ENCODE measurements at places on chromosomes 5 and 9. TPM values are rescaled to one million over a fixed set of nuclear protein-coding genes. Genes with fewer than 3 reads are reported as not detected.
A peak's percentile ranks its signal among the peaks of the same experiment; 100 is the strongest.

DNA sequence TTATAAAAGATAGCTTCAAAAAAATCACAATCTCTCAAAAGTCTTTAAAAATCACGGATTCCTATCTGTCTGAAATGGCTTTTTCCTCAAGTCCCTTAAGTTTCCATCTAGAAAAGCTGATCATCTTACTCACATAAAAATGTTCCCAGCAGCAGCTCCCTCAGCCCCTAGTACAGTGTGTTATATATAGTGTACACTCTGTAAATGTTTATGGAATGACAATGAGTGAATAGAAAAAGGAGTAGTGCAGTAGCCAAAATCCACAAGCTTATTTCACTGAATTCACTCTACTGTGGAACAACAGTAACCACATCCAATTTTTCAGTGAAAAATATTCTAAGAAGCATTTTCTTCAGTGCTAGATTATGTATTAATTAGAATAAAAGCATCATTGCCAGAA, 609.4 kb downstream of the DTWD2 start:
- DNase-seq = no peak

DNA sequence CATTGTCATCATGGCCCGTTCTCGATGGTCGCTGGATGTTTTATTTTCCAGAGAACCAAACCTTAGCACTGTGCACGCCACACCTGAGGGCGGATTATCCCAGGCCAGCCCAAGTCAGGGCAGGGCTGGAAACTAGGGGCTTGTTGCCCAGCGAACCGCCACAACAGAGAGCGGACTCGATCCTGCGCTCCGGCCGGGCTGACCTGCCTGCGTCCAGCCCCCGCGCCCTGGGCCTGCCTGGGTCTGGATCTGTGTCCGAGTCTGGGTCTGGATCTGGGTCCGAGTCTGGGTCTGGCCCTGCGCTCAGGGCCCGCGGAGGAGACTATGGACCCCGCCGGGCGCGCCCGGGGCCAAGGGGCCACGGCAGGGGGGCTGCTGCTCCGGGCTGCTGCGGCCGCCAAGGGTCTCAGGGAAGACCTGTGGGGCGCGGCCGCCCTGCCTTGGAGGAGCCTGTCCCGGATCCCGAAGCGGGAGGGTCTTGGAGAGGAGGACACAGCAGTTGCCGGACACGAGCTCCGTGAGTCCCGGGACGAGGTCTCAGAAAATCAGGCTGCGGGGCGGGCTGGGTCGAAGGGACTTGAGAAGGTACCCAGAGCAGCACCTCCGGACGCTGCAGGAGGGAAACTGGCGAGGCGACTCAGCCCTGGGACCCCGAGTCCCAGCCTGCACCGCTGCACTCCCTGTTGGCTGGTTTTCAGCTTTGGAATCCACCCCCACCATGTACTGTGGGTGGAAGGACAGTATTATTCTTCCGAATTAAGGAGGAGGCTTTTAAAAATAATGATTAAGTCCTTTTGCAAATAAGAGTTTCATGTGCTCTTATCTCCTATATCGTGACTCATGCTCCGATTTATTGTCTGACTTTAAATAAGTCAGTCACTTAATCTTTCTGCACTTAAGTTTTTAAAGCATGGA, at the start of gene ANKDD1B:
Gene ANKDD1B, plus strand, starts transcription at position 143 of the 915 bp plus-strand sequence. Its CDS starts 182 bp downstream, at position 325.
- no peak for DNase-seq

- peak; percentile 90 for DNase-seq
These were observed 1448.9 kb upstream of the CDH6 start for GRCh38 chr5:29744618-29745017.

Gene SNCB
- 0.26 TPM for total RNA-seq

DNA sequence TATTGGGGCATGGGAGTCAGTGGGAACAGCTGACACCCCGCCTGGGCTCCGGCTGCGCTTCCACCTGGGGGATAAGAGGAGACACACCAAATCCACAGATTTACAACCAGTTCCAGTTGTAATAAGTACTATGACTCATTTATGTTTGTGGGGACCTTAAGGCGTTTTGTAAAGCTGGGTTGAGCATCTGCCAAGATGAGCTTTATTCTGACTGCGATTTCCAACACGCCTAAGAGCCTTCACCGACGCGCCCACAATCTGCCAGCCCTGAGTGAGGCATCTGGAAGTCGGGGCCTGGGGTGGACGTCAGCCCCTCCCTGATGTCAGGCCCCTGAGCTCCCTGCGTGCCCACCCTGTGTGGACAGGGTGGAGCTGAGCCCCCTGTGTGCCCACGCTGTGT, 14.3 kb upstream of the LHX3 start:
- no peak for DNase-seq

DNA sequence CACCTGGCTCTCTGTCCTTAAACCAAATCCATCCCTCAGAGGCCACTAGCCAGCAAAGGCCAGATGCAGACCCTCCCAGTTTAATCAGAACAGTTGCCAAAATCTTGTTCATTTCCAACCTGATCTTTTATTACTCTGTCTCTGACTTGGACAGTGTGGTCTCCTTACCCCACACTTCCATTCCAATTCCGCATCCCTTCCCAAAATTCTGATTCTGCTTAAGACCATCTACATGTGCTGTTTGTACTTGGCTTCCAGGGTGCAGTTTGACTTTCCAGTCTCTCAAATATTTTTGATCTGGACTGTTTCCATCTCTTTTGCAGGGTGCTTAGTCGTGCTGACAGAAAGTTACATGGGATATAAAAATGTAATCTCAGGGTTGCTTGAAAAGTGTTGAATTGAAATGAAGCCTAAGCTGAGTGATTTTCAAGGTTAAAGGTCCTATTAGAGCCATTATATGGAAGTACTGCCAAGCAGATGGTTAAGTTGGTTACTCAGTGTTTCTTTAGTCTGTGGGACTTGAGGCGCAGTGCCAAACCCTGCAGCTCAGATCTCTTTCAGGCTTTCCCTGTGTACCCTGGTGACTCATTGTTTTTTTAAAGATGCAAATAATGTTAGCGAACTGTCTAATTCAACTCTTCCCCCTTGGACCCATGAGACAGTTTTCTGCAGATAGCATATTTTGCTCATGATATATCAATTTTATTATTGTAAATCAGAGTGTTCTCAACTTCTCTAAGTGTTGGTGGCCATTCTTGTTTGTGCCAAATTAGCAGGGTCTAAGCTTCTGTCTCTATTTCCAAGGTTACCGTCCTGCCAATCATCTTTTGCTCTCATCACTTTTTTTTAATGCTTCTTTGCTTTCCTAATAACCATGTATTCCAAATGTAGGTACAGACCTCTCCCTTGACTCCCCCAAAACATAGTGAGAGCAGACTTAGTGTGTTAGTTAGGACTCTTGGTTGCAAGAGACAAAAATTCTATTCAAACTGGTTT, 18.2 kb upstream of the DCP2 start:
- peak; percentile 17 for DNase-seq

GRCh38 chr5:144742361-144742760, 571.7 kb downstream of the KCTD16 start:
- DNase-seq = no peak

GRCh38 chr5:82176115-82176814, 101.9 kb downstream of the RPS23 start:
- no peak for DNase-seq

- DNase-seq = no peak
These were observed 292.4 kb upstream of the TLE4 start for GRCh38 chr9:79279356-79279755.

DNA sequence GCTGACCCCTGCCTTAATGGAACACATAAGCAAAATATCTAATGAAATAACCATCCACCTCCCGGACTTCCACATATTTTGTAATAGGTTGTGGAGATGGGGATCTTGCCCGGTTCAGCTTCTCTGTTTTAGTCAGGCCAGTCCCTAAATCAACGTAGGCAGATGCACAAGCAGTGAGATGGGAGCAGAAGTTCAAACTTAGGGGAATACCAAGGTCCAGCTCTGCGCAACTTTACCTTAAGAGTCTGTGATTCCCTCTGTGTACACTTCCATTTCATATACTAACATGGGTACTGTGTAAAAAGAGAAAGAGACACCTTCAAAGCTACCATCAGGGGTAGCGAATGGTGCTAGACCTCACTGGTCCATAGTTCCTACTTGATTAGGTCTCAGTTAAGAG, 110.9 kb downstream of the NTRK2 start:
- DNase-seq = no peak

DNA sequence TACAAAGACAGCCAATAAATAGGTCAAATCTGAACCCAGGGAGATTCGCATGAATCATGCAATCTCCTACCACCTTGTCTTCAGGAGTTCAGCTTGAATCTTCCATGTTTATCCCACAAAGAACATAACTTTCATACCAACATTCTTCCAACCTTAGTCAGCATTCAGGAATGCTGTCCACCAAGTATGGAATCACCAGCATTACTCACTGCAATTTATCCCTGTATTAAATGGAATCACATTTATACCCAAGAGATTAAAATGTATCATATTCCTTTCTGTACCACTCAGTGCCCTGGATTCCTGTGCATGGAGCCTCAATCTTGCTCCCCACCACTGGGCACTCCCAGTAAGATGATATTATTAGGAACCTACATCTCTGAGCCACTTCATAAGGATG, 162.6 kb downstream of the GLIS3 start:
- no peak for DNase-seq

GRCh38 chr9:98488571-98489312, 220.0 kb downstream of the GABBR2 start:
- DNase-seq = peak; percentile 31
